KG1 (cell line): ENCODE measurements at places on chromosomes 2 and 18.

- no peak for DNase-seq
These were observed 22.2 kb downstream of the LYG1 start for GRCh38 chr2:99278793-99279291.

DNA sequence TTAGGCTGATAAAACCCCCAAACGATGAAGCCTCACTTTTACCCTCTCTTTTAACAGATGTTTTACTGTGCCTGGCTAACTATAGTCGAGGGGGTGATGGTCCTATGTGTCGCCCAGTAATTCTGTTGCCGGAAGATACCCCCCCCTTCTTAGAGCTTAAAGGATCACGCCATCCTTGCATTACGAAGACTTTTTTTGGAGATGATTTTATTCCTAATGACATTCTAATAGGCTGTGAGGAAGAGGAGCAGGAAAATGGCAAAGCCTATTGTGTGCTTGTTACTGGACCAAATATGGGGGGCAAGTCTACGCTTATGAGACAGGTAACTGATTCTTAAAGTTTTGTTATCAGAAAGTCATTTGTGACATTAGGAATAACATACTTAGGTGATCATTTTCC, 20.4 kb downstream of the MSH6 start:
- DNase-seq = no peak

- no peak for DNase-seq
These were observed 266.5 kb upstream of the SALL3 start for GRCh38 chr18:78713069-78713468.

- no peak for DNase-seq
These were observed 88.0 kb downstream of the LDLRAD4 start for GRCh38 chr18:13306583-13306982.

DNA sequence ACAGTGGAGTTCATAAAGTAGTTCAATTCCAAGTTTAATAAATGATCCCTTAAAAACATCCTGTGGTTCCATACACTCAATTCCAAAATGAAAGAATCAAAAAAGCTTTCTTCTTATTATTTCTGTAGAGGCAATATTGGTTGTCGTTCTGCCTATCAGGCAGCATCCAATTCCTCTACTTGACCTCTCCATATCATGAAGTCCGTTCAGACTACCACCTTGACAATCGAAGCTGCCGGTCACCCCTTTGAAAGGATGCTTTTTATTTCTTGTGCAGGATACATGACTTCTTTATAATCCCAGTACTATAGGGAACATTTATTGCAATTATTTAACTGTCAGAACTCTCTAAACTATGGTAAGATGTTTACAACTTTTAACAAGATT, 3.3 kb upstream of the KCTD1 start:
- no peak for DNase-seq

GRCh38 chr2:161321944-161322648, 13.9 kb downstream of the PSMD14 start:
- no peak for DNase-seq

- DNase-seq = no peak
These were observed 54.9 kb downstream of the TET3 start for GRCh38 chr2:74039611-74040010.

DNA sequence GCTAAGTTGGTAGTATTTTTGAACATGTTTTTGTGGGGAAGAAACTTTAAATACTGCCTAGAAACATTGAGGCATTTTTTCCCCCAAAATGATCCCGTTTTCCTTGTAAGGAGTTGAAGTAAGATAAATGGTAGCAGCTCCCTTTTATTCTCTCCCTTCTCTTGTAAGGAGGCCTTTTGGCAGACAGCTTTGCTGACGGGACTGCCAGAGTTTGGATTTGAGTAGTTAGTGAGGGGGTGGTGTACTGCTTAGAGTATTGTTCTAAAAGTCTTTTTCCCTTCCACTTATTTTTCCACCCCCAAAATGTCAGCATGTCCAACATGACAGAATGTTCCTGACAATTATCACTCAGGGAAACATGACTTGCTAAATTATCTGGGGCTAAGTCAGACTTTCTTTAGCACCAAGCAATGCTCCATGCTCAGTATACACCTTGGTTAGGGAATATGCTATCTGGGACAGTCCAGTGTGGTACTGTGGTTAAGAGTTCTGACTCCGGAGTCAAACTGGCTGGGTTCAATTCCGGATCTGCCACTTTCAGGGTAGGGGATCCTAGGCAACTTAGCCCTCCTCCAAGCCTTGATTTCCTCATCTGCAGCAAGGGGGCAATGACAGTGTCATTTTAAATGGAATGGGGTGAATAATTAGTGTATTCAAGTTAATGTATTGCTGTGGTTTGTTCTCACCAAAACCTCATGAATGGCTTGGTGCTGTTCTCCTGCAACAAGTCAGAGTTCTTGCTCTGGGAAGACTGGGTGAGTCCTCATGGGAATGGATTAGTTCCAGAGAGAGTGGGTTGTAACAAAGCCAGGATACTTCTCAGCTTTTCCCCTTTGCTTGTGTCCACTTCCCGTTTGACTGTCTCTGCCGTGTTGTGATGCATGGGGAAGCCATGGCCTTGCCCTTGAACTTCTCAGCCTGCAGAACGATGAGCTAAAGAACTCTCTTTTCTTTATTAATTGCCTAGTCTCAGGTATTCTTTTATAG, 116.2 kb downstream of the TANC1 start:
- DNase-seq = no peak

DNA sequence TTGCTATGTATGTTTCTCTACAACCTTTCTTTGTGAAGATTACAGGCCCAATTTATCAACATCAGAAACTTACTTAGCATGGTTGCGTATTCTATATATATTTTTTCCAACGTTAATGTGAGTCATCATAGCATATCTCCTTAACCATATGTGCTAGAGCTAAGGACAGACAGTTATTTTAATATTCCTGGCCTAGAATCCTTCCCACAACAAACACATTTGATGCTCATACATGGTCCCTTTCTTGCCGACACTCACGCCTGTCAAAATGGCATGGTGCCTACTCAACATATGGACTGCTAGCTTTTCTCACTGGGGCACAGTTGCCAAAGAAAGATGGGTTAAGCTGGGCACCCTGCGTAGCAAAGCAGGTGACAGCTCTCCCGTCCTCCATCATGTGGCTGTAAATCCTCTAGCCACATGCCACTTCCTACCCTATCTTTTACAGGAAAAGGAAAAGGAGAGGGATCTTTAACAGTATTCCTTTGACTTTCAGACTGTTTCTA, 75.2 kb upstream of the GALNT5 start:
- no peak for DNase-seq

DNA sequence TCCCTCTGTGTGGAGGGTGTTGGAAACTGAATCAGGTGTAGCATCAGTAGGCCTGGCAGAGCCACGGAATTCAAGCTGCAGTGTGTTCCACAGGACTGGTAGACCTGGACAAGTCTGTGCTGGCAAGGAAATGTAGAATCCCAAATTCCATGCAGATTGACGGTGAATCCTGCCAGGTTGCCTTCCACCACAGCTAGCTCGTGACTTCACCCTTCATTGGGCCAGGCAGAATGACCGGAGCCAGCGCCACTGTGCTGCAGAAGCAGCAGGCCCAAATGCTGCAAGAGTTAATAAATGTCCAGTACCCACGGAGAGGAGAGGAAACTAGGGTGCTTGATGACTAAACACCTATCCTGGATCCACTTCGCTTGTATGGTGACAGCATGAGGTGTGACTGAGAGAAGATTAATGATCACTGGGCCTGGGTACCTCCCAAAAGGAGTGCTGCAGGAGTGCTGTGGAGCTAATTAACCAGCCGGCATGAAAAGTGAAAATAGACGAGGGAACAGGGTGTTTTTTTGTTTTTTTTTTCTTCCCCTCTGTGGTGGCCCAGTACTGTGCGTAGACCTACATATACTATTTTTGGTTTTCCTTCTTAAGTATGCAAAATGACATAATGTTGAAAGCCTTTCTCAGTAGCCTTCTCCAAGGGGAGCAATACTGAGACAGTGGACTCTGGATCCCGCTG, 122.2 kb downstream of the TANC1 start:
- no peak for DNase-seq

- DNase-seq = no peak
These were observed 86.0 kb downstream of the WDSUB1 start for GRCh38 chr2:159200498-159200897.

DNA sequence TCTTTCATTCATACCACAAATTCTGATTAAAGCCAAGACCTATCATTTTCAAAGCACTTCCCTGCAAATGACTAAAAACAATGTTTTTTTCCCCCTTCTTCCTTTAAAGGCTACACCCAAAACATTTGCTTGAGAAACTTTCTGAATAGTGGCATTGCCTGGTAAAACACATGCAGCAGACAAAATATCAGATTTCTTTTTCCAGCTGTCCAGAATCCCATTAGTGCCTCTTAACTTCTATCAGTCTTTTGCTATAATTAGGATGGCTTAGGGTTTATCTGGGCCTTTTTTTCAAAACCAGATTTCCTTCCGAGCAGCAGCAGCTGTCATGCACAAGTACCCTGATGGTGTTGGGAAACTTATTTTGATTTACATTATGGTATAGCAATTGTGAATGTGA, 50.6 kb downstream of the ALPK2 start:
- DNase-seq = no peak

DNA sequence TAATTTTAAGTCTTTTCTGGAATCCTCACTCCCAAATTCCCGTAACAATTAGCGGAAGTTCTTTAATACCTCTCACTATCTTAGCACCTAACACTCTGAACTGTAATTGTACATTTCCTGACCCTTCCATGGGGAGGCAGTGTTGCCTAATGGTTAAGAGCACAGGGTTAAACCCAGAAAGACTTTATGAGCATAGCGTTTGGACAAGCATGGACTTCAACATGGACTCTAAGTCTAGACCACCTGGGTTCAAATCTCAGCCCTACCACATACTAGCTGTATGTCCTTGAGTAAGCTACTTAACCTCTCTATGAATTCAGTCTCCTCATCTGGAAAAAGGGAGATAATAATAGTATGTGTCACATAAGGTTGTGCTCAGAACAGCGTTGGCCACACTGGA, 13.0 kb downstream of the ANTXR1 start:
- peak; percentile 23 for DNase-seq

- no peak for DNase-seq
These were observed 60.8 kb downstream of the MYO3B start for GRCh38 chr2:170238776-170239175.

- no peak for DNase-seq
These were observed 24.6 kb upstream of the B3GNT7 start for GRCh38 chr2:231370749-231371429.

DNA sequence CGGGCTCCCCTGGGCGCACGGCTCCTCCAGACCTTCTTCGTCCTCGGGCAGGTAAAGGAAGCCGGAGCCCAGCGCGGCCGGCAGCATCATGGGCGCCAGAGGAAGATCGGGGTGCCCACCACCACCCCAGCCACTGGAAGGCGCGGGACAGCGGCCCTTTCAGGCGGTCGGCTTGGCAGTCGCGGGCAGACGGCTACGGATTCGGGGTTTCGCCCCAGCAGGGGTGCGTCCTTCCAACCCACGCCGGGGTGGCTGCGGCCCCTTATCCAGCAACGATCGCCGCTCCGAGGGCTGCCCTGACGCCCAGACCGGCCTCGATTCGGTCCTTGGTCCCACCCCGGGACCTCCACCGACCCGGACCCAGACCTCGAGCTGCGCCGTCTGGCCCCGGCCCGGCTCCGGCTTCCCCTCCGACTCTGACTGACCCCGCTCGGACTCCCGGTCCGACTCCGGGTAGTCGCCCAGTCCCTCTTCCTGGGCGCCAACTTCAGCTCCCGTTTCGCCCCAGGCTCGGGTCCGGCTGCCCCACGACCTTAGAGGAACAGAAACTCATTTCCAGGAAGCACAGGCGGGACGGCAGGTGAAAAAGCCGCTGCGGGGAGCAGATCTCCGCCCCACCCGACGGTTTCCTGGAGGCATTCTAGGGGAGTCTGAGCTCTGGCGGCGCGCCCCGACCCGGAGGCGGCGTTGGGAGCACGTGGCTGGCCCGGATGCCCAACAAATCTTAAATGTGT, 30.2 kb upstream of the SSB start:
- DNase-seq = no peak

DNA sequence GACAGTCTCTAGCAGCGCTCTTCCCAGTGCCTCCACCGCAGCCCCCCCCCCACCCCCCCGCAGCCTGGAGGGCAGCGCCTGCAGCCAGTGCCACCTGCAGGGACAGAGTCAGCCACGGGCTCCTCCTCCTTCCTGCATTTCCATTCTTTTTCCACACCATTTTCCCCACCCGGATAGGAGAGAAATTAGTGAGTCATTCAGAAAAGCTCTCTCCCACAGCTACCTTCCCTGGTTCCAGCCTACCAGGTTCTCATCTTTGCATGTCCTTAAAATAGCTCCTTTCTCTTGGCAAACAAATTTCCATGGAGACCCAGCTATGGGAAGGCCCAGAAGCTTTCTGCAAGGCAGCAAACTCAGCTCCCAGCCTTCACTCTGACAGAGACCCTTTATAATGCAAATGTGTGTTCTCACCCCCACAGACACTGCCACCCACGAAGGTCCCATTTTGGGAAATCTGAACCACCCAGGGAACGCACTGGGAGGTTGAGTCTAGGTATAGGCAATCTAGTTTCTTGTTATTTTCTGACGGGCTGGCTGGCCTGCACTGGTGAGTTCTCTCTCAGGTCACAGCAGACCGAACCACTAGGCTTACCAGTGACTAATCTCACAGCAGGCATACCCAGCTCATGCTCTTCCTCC, 41.8 kb upstream of the ATG16L1 start:
- no peak for DNase-seq

DNA sequence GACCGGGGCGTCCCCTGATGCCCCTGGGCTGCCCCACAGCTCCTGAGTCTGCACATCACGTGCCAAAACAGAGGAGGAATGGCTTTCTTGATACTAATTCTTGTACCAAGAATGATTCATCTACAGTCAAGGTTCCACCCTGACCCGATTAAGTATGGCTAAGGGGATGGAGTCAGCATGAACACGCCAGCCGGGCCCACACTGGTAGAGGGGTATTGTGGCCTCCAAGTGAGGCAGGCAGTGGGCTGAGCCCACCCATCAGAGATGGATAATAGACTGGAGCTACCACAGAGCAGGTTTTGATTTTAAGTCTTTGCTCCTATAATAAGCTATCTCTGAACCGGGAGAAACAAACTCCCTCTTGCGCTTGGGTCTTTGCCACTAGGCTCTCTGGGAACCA, 17.9 kb upstream of the GNAL start:
- DNase-seq = no peak

DNA sequence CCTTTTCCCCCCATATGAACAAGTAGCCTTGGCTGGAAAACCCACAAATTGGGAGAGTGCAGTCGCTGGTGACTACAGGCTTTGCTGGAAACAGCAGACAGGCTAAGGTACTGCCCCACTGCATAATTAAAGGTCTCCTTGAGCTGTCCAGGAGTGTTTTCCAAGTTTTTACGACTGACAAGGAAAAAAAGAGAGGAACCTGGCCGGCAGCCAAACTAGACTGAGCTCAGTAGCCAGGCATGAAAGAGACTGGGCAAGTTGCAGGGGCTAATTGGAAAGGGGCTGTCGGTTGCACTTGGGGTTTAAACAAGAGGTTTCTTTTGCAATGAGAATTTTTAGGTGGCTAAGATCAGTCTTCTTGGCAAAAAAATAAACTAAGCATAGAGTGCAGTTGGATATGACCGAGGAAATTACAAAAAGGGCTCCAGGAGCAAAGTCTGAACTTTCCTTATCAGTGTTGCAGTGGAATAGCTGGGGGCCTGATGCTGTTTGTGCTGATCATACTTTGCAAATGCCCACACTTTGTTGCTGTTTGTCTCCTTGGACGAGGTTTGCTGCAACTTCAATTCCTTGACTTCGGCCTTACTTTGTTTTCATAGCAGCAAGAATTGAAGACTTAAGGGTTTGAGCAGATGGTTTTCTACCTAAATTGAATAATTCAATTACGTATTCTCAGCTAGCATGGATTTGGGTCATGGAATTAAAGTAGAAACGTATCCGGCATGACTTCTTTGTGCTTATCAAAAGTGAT, 2.1 kb downstream of the GULP1 start:
- no peak for DNase-seq
